Tibial nerve (tissue), 4 donors: ENCODE measurements at places on chromosomes 1 and 21.

- H3K4me3 ChIP-seq: no peak overlapping the region
- no peaks in the 10 kb centered on the region for H3K27me3 ChIP-seq
- H3K4me1 ChIP-seq: no peaks in the 10 kb centered on the region
- no peak overlapping the region for H3K27ac ChIP-seq
These were observed 455.3 kb downstream of the KCNT2 start for GRCh38 chr1:196152975-196153374.

DNA sequence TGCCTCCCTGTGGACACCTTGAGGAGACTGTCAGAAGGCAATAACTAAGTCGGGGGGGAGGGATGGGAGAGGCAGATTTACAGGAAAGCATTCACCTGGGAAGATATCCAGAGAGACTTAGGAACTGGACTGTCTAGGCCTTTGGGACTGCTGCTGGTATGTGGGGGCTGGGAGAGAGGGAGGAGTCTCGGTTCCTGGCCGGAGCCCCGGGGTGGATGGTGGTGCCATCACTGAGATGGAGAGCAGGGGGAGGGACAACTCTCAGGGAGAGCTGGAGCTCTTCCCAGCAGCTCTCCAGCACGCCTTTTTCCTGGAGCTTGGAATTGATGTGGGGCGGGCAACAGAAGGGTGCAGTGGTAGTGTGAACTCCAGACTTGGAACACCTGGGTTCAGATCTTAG, 22.1 kb downstream of the PTPRF start:
- peak overlapping the region; percentile 52 for H3K27ac ChIP-seq
- no peak overlapping the region for H3K4me3 ChIP-seq
- H3K27me3 ChIP-seq: no peaks in the 10 kb centered on the region

GRCh38 chr1:241611736-241612135, 28.4 kb downstream of the CHML start:
- peak overlapping the region; percentile 45 for H3K27ac ChIP-seq
- DNase-seq: no peak
- H3K27me3 ChIP-seq: no peaks in the 10 kb centered on the region
- no peaks in the 10 kb centered on the region for H3K36me3 ChIP-seq

DNA sequence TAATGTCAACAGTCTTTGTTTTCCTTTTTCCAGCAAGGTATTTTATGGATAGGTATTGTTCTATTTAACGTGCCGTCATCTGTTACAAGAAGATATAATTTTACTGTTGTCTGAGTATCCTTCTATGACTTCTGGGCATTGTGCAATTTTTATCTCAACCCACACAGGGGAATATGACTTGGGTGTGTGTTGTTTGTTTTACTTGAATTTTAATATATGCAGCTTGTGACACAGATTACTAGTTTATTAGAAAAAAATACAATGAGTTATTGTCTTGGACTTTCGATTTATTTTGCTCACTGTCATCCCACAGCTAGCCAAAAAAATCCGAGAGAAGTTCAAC, 111.9 kb downstream of the CACHD1 start:
- no peak overlapping the region for H3K4me3 ChIP-seq
- DNase-seq: no peak
- H3K36me3 ChIP-seq: no peaks in the 10 kb centered on the region
- H3K27me3 ChIP-seq: no peaks in the 10 kb centered on the region

- DNase-seq: no peak
- no peaks in the 10 kb centered on the region for H3K4me1 ChIP-seq
- no peaks in the 10 kb centered on the region for H3K27me3 ChIP-seq
- no peaks in the 10 kb centered on the region for H3K36me3 ChIP-seq
- no peak overlapping the region for H3K27ac ChIP-seq
These were observed 259.3 kb downstream of the S1PR1 start for GRCh38 chr1:101496109-101496508.

- H3K4me3 ChIP-seq: no peak overlapping the region
- no peak for DNase-seq
These were observed 375.4 kb downstream of the DPYD start for GRCh38 chr1:97545446-97545845.

GRCh38 chr1:87956750-87957149, 628.1 kb downstream of the LMO4 start:
- no peak for DNase-seq
- no peaks in the 10 kb centered on the region for H3K27me3 ChIP-seq
- H3K36me3 ChIP-seq: no peaks in the 10 kb centered on the region
- peaks cover 18% of the 10 kb centered on the region for H3K4me1 ChIP-seq
- no peak overlapping the region for H3K4me3 ChIP-seq

DNA sequence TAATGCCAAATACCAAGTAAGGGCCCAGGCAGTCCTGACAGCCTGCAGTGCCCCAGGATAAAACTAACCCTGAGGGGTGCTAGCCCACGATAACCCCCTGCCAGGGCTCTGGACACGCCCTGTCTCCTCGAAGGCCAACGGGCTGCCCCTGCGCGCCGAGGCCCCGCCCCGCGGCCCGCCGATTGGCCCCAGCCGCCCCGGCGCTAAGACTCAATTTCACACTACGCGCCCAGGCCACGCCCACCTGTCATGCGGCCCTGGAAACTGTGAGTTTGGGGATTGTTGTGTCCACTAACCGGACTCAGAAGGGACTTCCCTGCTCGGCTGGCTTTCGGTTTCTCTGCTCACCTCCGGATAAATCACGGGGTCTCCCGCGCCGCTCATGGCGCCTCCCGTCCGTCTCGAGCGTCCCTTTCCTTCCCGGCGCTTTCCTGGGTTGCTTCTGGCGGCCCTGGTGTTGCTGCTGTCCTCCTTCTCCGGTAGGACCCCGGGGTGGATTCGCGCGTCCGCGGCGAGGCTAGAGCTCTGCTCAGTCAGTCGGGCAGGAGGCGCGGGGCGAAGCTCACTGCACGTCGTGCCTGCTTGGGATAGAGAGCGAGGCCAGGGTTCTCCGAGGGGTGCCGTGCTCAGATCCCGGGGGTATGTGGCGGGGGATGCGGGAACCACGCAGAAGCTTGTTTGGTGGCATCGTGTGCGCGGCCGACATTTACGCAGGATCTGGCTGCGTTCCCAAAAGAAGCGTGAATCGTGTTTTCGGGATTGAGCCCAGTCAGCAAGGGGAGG, at the start of gene CR1L:
CR1L (plus strand) TSS at position 282 of the 783 bp plus-strand sequence; CDS start at position 383, 101 bp downstream.
- H3K27ac ChIP-seq: no peak within 1 kb of the TSS
- H3K4me1 ChIP-seq: peaks cover 10% of the 10 kb centered on the region
- peak; percentile 71 for DNase-seq

DNA sequence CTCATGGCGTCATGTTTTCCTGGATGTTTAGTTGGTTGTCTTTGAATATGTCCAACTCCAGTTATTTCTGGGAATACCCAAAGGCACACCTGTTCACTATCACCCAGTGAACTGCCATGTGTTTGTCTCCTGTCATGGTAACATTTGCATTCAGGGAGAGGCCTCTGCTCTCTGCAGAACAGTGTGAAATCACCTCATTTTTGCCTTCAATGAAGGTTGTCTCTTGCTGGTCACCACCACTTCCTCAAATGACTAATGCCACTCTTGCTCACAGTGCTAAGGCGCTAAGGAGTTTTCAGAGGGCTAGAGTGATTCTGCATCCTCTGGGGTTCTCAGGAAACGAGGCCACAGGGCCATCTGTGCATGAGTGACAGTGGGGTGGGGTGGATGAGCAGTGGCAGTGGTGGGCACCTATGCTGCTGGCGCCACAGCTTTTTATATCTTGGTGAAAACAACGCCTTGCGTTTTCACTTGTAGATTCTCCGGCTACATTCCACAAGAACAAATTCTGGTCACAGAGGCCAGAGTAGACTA, 60.0 kb upstream of the ATP5PO start:
- no peak overlapping the region for H3K4me3 ChIP-seq
- no peaks in the 10 kb centered on the region for H3K36me3 ChIP-seq
- no peak for DNase-seq
- H3K27me3 ChIP-seq: no peaks in the 10 kb centered on the region
